ENCODE measurements at places on chromosomes 6 and 20.

DNA sequence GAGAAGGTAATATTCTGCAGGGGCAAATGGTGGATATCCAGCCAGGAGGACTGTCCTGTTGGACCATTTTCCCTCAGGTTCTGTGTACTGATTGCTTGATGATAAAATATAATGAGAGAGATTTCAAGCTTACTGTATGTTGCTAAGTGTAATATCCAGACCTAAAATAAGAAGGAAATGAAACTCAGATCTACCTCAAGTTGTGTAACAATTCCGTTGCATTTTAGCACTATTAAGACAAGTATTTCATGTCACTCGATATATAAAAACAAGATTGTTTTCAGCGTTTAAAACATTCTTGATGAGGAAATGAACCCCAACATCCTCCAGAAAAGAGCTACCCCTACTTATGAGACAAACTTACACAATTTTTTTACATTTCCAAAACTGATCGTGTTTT lies 57.2 kb downstream of the RGS17 start:
- DNase-seq, result no peak

- DNase-seq, result no peak
Measured at GRCh38 chr20:23160536-23161243, 74.6 kb upstream of the CD93 start.

DNA sequence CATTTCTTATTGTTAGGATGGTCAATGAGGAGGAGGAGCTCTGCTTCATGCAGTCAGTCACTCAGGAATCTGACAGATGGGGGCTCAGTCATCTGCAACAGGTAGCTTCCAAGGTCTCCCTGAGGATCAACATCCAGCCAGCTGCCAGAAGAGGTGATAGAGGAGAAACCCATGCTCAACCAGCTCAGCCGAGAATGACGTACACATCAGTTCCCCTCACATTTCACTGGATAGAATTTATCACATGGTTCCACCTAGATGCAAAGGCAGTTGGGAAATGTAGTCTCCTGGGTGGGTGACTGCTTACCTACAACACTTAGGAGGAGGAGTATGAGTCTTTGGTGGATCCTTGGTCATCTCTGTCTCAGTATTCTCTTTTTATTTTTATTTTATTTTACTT lies 144.5 kb downstream of the CEBPB start:
- no peak for DNase-seq

DNA sequence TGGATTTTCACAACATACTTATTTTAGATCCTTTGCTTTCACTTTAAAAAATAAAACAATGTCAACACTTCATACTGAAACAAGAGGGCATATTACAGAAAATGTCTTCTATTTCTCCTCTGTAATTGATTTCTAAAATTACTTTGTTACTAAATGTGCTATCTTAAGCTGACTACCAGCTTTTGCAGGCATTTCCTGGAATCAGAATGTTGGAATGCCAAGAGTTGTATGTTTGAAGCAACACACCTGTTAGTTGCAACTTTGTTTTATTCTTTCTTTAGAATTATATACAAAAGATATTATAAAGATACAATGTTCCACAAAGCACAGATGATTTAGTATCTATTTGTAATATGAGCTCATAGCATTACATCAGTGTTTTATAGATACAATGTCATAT lies 62.5 kb upstream of the TMEM170B start:
- DNase-seq, result no peak

GRCh38 chr6:13886949-13887348 lies 37.8 kb upstream of the RNF182 start:
- DNase-seq, result no peak

GRCh38 chr6:142303176-142303533 lies 1.3 kb downstream of the ADGRG6 start:
- no peak for DNase-seq

- no peak for DNase-seq
Measured at GRCh38 chr6:57242505-57242904, 20.4 kb upstream of the RAB23 start.

GRCh38 chr6:12929678-12930077 lies 213.1 kb downstream of the PHACTR1 start:
- DNase-seq, result no peak

- DNase-seq, result no peak
Measured at GRCh38 chr20:22775256-22775655, 190.9 kb upstream of the FOXA2 start.

- DNase-seq, result no peak
Measured at GRCh38 chr20:61657721-61658377, 405.8 kb downstream of the CDH4 start.

DNA sequence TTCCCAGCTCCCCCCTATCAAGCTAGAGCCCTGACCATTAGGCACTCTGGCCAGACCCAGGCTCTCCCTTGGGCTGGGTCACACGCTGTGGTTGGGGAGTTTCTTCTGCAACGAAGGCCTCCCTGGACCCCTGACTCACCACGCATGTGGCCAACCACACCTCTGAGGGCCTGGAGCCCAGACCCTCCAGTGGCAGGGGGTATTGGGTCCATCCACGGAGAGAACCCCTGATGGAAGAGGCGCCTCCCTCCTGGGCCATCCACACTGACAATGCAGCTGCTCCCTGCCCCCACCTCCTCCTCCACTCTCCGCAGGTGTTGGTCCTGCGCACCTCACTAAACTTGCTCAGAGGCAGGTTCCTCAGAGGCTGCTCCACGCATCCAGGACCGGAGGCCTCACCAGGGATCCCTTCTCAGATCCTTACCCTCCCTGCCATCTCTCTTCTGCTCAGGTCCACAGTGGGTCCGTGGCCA lies 125.4 kb downstream of the RNASET2 start:
- no peak for DNase-seq
